ENCODE measurements at places on chromosomes 7 and 10.

GRCh38 chr10:129126982-129127381 is 340.1 kb upstream of the MGMT start:
- no peak for DNase-seq

- no peak for DNase-seq
Observed at GRCh38 chr10:125538947-125539731, 143.8 kb downstream of the TEX36 start.

GRCh38 chr10:70925377-70926225 is 37.2 kb upstream of the PCBD1 start:
- peak; percentile 11 for DNase-seq

DNA sequence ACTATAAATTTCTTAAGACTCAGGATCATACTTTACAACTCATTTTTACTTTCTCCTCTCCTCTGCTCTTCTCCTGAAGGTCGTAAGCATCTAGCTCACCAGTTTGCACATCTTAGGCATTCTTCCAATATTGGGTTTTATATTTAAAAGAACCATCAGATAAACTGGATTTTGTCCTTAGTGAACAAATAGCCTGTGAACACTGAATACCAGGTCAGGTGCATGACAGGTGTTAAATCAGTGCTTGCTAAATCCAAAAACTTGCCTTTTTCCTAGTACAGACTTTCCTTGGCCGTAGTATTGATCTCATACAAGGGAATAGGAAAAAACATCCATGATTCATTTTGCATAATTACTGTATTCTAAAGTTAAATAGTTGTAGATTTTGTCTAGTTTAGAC is 53.0 kb downstream of the ARMC3 start:
- DNase-seq, result no peak

DNA sequence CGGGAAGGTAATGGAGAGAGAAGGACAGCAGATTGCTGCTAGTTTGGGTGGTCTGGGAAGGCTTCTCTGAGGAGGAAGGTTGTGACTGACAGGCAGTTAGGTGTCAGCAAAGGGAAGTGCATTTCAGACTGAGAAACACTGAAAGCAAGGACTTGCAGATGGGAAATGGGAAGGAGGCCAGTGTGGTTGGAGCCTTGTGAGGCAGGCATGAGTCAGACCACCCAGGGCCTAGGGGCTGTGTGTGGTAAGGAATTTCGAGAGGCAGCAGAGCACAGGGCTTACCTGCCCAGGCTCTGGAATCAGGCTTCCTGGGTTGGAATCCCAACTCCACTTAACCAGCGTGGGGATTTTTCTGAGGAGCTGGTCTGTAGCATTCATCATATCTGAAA is 53.5 kb downstream of the NRF1 start:
- no peak for DNase-seq

GRCh38 chr10:106904209-106904608 is 260.3 kb downstream of the SORCS1 start:
- no peak for DNase-seq
